ENCODE measurements at places on chromosomes 1 and 21.

- DNase-seq: no peak
These were observed 338 bp upstream of the TOR1AIP1 start for GRCh38 chr1:179881642-179882252.

DNA sequence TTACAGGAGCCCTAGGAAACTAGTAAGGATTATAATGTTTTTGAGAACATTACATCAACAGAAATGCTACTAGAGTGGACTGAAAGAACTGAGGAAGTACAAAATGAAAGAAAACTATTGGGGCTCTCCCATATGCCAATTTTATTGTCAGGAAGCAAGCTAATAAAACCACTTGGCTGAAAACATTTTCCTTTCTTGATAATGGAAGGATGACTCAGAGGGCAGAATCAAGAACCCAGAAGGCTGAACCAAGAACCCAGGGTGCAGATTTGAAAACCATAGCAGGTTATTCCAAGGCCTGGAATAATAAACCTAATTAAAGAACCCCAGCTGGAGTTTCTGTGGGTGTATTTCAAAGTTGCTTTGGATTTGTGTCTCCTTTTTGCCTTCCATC lies 70.7 kb downstream of the RPE65 start:
- DNase-seq: no peak

DNA sequence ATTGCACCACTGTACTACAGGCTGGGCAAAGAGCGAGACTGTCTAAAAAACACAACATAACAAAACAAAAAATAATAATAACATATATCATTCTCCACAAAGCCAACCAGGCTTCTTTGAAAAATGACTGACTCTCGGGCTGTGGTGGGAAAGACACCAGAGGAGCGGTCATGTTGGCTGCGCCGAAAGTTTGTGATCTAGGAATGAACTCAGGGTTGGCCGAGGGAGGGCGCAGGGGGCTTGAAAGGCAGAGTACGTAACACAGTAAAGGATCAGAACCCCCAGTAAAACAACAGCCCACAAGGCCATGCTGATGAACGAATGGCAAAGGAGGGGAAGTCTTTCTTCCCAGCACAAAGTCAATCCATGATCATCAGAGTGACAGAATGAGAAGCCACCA lies 4.7 kb downstream of the SLC35E2B start:
- no peak for DNase-seq

DNA sequence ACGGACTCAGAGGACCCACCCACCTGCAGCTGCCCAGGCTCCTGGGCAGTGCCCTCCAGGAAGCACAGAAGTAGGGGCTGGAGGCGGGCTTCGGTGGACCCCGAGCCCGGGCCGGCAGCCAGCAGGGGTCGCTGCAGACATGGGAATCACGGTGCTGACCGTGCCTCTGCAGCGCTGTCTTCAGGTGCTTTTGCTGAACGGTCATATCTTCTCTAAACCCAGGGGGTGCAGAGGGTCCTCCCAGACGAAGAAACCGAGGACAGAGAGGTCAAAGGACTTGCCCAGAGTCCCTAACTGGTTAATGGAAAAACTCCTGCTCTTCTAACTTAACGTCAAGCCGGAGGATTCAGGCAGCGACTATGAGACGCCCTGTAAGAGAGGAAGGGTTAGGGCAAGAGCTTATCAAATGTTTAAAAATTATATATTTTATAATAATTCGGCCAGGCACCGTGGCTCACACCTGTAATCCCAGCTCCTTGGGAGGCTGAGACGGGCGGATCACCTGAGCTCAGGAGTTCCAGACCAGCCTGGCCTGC lies 21.5 kb upstream of the LEFTY2 start:
- DNase-seq: no peak

DNA sequence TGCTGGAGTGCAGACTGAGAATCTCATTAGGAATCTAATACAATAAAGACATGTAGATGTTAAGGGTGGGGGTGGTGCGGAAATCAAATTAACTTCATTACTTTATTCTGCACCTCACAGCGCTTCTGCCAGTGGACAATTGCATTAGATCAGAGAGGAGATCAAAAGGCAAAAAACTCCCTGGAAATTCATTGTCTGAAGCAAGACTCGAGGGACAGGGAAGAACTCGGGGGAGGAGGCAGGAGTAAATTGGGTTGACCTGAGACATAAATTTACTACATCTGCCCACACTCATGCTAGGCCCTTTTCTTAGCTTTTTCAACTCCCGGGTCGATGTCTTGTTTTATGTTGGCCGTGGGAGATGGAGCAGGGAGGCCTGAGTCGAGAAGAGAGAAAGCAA lies 315.4 kb downstream of the SPATA17 start:
- no peak for DNase-seq
